ENCODE measurements at places on chromosomes 5 and 9. TPM values are rescaled to one million over a fixed set of nuclear protein-coding genes. Genes with fewer than 3 reads are reported as not detected.

DNA sequence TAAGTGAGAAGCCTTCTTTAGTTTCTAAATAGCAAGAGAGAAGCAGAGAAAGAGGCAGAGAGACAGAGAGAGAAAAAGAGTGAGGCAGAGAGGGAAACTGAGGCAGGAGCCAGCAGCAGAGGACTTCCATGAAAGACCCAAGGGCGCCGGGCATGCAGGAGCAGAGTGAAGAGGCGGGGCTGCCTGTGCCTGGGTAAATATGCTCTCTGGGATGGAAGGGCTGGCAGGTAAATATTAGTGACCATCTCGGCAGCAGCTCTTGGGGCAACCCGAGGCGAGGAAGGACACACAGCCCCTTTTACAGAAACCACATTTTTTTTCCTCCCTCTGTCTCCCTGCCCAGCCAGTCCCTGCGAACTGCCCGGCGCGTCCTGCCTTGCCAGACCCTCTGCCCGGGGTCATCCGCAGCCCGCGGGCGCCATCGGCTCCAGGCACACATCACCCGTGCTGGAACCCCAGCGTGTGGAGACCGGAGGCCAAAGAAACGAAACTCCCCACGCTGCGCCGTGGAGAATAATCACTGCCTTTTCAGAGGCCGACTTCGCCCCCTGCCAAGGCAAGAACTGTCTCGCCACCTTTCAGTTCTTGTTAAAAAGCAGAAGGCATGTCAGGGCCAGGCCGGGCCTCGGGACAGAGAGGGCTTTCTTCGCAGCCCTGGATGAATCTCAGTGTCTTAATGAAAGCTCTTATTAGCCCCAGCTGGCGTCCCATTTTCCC, 61.3 kb downstream of the BOD1 start:
- no peak for DNase-seq
- H3K36me3 ChIP-seq, result no peaks in the 10 kb centered on the region
- H3K4me3 ChIP-seq, result no peak overlapping the region
- H3K27ac ChIP-seq, result no peak overlapping the region

DNA sequence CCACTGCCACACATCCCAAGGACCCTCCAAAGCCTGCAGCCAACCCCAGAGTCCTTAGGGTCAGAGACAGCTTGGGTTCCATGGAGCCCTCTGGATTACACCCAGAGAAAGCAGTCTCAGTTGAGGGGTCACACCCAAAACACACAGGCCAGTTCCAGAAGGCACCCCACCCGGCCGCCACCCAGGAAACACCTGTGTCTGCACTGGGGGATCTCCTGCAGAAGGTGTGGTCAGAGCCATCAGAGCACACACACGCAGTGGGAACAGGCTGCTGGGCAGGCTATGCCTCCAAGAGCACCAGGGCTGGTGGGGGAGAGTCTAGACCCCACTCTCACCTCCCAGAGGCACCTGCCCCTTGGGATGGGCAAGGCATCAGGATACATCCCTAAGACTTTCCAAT, 27.3 kb downstream of the NIPAL4 start:
- DNase-seq, result no peak
- H3K4me3 ChIP-seq, result no peak overlapping the region
- H3K4me1 ChIP-seq, result no peaks in the 10 kb centered on the region
- H3K27me3 ChIP-seq, result no peaks in the 10 kb centered on the region
- H3K36me3 ChIP-seq, result no peaks in the 10 kb centered on the region

IQGAP2 gene
- 14.4 TPM for polyA plus RNA-seq

DNA sequence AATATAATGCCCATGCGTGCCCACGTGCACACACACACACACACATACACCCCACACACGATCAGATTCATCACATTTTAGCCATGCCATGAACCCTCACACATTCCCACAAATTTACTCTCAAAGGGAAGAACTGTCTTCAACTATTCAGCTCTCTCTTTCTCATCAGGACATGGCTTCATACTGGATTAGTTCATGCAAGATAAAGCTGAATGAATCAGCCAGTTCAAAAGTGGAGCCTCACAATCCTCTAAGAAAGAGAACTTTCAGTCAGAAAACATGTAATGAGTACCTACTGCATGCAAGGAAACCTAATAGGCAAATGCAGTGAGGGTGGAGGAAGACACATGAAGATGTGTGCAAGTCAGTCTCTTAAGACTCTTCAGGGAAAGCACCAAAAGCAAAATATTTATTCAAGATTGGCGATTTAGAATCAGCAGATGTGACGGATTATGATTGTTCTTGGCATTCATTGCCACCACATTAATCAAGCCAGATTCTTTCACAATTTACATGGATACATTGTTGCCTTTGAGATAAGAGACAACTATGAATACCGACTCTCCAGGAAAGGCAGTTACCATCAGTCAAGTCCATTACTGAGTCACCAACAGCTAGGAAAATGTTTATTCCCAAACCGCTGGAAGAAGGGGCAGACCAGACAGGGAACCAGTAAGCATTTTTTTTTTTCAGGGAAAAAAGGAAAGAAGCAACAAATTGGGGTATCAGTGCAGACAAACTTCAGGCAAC, 30.3 kb upstream of the PUM3 start:
- no peak overlapping the region for H3K4me3 ChIP-seq
- no peak for DNase-seq
- H3K4me1 ChIP-seq, result no peaks in the 10 kb centered on the region
- no peak overlapping the region for H3K27ac ChIP-seq

DNA sequence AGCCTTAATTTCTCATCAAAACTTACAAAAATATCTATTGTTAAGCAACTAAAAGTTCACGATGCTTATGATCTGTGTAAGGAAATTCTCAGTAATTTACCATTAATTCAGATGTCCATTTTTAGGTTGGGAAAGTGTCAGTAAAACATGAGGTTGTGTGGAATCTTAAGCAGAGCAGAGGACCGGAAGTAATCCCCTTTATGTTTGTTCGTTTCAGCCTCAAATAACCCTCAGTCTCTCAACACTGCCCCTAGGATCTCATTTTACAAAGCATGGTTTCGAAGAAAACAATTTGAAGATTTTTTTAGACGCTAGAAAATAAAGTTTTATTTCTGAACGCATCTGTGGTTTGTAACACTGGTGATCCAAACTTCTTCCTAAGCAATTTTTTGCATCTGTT, 504.2 kb downstream of the MAT2B start:
- H3K4me1 ChIP-seq, result no peaks in the 10 kb centered on the region
- no peak for DNase-seq
- no peaks in the 10 kb centered on the region for H3K36me3 ChIP-seq
- H3K27ac ChIP-seq, result no peak overlapping the region
- no peak overlapping the region for H3K4me3 ChIP-seq
- no peaks in the 10 kb centered on the region for H3K27me3 ChIP-seq

- no peaks in the 10 kb centered on the region for H3K4me1 ChIP-seq
- DNase-seq, result no peak
Measured at GRCh38 chr9:110650991-110651411, 17.6 kb upstream of the MUSK start.

- no peak for DNase-seq
- no peaks in the 10 kb centered on the region for H3K27me3 ChIP-seq
- H3K4me3 ChIP-seq, result no peak overlapping the region
- H3K36me3 ChIP-seq, result no peaks in the 10 kb centered on the region
- H3K4me1 ChIP-seq, result no peaks in the 10 kb centered on the region
Measured at GRCh38 chr5:88924330-88924657, 41.3 kb upstream of the MEF2C start.

GDA gene
- 11.6 TPM for polyA plus RNA-seq

- H3K4me1 ChIP-seq, result peaks cover 52% of the 10 kb centered on the region
- no peaks in the 10 kb centered on the region for H3K27me3 ChIP-seq
- no peak overlapping the region for H3K27ac ChIP-seq
- no peaks in the 10 kb centered on the region for H3K36me3 ChIP-seq
- DNase-seq, result no peak
- no peak overlapping the region for H3K4me3 ChIP-seq
Measured at GRCh38 chr5:139641116-139642080, 6.8 kb upstream of the CXXC5 start.

SPATA31E1 gene
- polyA plus RNA-seq, result 0.02 TPM

- no peaks in the 10 kb centered on the region for H3K27me3 ChIP-seq
- peaks cover 36% of the 10 kb centered on the region for H3K4me1 ChIP-seq
- DNase-seq, result no peak
- no peaks in the 10 kb centered on the region for H3K36me3 ChIP-seq
- no peak overlapping the region for H3K4me3 ChIP-seq
Measured at GRCh38 chr5:78920604-78921003, 64.5 kb downstream of the ARSB start.

GRCh38 chr5:150762211-150762610, 3.4 kb upstream of the DCTN4 start:
- H3K27me3 ChIP-seq, result no peaks in the 10 kb centered on the region
- no peaks in the 10 kb centered on the region for H3K36me3 ChIP-seq
- DNase-seq, result no peak
- peaks cover 5% of the 10 kb centered on the region for H3K4me1 ChIP-seq
- H3K27ac ChIP-seq, result no peak overlapping the region

DNA sequence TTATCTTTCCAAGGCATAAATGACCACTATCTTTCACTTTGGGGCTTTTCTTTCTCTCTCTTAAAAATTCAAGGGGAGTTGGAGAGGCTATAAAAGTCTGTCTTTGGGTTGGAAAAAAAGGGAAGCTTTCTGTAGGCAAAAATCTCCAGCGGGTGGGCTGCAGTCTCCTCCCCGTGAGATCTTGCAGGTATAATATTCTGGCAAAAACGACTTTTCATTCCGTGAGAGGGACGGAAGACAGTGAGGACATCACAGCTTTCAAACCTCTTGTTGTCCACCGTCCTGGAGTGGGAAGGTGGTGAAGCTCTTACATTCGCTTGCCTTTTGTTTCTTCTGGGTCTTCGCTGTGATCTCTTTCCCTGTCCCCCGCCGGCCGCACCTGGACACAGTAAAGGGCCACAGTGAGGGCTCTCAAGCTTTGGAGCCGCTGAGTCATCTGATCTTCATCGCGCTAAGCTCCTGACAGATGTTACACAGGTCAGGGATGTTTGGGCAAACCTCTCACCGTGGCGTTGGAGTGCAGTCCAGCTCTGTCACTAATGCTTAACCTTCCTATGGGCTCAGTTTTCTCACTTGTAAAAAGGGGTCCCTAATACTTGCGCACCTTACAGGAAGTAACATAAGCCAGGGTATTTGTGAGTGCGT, 61.9 kb upstream of the MEGF10 start:
- H3K27ac ChIP-seq, result peak overlapping the region; percentile 75
- DNase-seq, result no peak
- H3K36me3 ChIP-seq, result no peaks in the 10 kb centered on the region
- no peaks in the 10 kb centered on the region for H3K27me3 ChIP-seq

- H3K27ac ChIP-seq, result no peak overlapping the region
- no peak for DNase-seq
- no peak overlapping the region for H3K4me3 ChIP-seq
- no peaks in the 10 kb centered on the region for H3K27me3 ChIP-seq
Measured at GRCh38 chr9:15469406-15469805, 41.4 kb downstream of the PSIP1 start.

GRCh38 chr9:111992523-111992922, 95.9 kb downstream of the UGCG start:
- H3K4me1 ChIP-seq, result no peaks in the 10 kb centered on the region
- no peaks in the 10 kb centered on the region for H3K36me3 ChIP-seq
- DNase-seq, result no peak
- no peaks in the 10 kb centered on the region for H3K27me3 ChIP-seq
- no peak overlapping the region for H3K27ac ChIP-seq
- no peak overlapping the region for H3K4me3 ChIP-seq

KIAA0825 gene
- polyA plus RNA-seq, result 0.33 TPM

DNA sequence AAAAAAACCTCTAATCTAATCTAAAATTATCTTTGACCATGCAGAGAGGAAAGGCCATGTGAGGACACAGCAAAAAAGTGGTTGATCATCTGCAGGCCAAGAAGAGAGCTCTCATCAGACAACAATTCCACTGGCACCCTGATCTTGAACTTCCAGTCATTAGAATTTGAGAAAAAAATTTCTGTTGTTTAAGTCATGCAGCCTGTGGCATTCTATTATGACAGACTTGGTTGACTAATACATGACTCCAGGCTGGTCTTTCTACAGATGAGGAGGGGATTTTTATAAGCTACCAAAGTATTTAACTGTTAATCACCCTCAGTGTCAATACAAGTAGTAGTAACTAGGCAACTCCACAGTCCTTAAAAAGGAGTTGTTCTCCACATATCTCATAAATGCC, 358.5 kb upstream of the RGMB start:
- H3K4me3 ChIP-seq, result no peak overlapping the region
- no peaks in the 10 kb centered on the region for H3K4me1 ChIP-seq
- H3K36me3 ChIP-seq, result no peaks in the 10 kb centered on the region
- DNase-seq, result no peak
- no peak overlapping the region for H3K27ac ChIP-seq
- H3K27me3 ChIP-seq, result no peaks in the 10 kb centered on the region

GRCh38 chr5:123517476-123517875, 5.5 kb downstream of the CSNK1G3 start:
- H3K4me1 ChIP-seq, result no peaks in the 10 kb centered on the region
- no peak overlapping the region for H3K4me3 ChIP-seq
- no peaks in the 10 kb centered on the region for H3K27me3 ChIP-seq
- no peak for DNase-seq
- H3K27ac ChIP-seq, result no peak overlapping the region
- no peaks in the 10 kb centered on the region for H3K36me3 ChIP-seq

SLCO4C1 gene
- 0.19 TPM for polyA plus RNA-seq

DNA sequence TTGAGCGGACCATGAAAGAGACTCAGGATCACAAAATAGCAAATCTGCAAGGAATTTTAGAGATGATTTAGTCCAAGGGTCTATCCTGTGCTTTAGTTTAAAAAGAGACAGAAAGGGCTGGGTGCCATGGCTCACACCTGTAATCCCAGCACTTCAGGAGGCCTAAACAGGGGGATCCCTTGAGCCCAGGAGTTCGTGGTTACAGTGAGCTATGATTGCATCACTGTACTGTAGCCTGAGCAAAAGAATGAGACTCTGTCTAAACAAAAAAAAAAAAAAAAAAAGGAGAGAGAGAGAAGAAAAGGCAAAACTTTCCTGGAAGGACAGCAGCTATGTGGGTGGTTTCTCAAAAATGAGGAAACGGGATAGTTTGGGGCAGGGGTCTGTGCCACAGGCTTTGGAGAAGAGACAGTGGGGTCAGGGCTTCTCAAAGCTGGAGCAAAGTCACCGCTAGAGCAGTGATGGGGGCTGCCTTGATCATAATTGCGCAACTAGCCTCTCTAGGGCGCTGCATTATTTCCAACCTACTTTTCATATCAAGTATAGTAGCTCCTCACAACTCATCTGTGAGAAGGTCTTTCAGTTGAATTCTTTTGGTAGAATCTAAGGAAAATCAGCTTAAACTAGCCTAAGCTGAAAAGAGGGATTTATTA, 8.5 kb upstream of the ANKH start:
- no peaks in the 10 kb centered on the region for H3K4me1 ChIP-seq
- no peak overlapping the region for H3K27ac ChIP-seq
- no peaks in the 10 kb centered on the region for H3K27me3 ChIP-seq
- DNase-seq, result no peak

Data from pancreas (tissue), 10 donors.